Activated CD4-positive, alpha-beta T cell treated with anti-CD3 and anti-CD28 coated beads for 24 hours (primary cell): ENCODE measurements at places on chromosomes 4 and X.

DNA sequence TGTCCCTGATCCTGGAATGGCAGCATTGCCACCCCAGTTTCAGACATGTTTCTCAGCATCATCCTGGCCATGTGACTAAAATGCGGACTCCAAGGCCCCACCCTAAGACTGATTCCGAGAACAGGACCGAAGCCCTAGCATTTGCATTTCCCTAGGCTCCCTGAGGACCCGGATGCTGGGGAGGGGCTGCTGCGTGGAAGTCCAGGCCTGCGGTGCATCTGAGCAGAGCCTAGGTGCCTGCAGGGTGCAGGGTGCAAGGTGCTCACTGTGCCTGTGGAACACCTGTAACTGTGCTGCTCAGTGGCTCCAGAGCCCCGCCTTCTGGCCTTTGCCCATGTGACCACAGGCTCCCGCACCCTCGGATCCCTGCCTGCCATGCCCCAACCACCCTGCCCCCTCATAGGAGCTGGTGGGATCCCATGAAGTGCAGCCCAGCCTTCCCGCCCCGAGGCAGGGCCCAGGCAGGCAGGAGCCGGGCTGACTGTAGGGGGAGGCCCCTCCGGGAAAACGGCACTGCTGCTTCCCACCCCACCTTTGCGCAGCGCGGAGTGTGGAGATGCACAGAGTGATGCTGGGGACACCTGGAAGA, 14.9 kb downstream of the PNMA6F start:
- no peak for DNase-seq

DNA sequence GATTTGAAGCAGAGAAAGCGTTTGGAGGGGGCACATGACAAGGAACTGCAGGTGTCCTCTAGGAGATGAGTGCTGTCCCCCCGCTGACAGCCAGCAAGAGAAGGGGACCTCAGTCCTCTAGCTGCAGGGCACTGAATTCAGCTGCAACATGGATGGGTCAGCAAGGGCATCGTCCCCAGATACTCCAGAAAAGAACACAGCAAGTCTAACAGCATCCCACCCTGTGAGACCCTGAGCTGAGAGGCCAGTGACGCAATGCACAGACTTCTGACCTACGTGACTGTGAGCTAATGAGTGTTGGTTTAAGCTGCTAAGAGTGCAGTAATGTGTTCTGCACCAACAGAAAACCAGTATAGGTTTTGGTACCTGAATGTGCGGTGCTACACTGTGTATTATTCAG, 11.6 kb upstream of the CENPVL2 start:
- DNase-seq: no peak

DNA sequence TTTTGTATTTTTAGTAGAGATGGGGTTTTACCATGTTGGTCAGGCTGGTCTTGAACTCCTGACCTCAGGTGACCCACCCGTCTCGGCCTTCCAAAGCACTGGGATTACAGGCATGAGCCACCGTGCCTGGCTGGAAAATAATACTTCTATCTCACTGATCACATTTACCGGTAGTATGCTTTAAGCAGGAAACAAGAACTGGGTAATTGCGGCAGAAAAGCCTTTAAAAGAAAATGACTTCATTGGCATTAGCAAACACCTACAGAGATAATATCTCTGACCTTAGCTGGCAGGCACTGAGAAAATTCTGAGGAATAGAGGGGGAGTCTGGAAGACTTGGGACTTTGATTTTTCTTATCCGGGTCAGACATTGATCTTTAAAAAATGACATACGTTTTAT, 78.5 kb downstream of the SHROOM3 start:
- no peak for DNase-seq

DNA sequence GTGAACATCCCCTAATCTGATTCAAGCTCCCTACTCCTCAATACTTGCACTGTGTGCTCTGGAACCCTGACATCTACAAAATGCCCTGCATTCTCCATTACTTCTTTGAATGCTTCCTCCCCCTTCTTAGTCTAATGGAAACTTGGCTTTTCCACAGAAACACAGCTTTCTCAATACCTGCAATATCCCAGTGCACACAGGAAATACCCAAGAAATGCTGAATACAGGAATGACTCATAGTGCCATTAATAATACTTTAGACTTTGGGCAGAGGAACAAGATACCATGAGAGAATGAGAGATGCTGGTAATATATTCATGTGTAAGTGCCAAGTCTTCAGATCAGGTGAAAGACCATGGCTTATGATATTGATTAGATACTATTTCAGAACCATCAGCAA, 5.6 kb downstream of the QRFPR start:
- DNase-seq: no peak

- no peak for DNase-seq
These were observed 2.5 kb downstream of the PHOX2B start for GRCh38 chr4:41746025-41746439.

- DNase-seq: peak; percentile 1
These were observed at the start of gene PCDH18 for GRCh38 chr4:137531986-137532868. TSS of gene PCDH18 (minus strand) at chr4:137532494. CDS start at chr4:137532088, 406 bp downstream.

GRCh38 chr4:144318797-144319196, 178.3 kb upstream of the GYPA start:
- DNase-seq: no peak

- DNase-seq: no peak
These were observed 73.4 kb downstream of the NBDY start for GRCh38 chrX:56802428-56802827.

GRCh38 chrX:1465286-1466231, 12.8 kb upstream of the ASMTL start:
- no peak for DNase-seq

GRCh38 chr4:10160281-10160856, 43.8 kb upstream of the WDR1 start:
- no peak for DNase-seq
